GM03348 (cell line): ENCODE measurements at places on chromosomes 2 and 18.

DNA sequence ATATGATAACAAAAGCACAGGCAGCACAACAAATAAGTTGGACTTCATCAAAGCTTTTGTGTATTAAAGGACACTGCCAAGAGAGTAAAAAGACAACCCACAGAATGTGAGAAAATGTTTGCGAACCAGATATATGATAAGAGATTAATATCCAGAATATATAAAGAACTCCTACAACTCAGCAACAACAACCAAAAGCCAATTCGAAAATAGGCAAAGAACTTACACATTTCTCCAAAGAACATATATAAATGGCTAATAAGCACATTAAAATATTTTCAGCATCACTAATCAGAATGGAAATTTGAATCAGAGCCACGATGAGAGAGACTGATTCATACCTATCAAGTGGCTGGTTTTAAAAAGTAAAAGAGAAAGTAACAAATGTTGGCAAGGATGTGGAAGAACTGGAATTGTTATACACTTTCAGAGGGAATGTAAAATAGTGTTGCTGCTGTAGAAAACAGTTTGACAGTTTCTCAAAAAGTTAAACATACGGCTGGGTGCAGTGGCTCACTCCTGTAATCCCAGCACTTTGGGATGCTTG lies 25.2 kb downstream of the EPB41L5 start:
- DNase-seq = no peak

DNA sequence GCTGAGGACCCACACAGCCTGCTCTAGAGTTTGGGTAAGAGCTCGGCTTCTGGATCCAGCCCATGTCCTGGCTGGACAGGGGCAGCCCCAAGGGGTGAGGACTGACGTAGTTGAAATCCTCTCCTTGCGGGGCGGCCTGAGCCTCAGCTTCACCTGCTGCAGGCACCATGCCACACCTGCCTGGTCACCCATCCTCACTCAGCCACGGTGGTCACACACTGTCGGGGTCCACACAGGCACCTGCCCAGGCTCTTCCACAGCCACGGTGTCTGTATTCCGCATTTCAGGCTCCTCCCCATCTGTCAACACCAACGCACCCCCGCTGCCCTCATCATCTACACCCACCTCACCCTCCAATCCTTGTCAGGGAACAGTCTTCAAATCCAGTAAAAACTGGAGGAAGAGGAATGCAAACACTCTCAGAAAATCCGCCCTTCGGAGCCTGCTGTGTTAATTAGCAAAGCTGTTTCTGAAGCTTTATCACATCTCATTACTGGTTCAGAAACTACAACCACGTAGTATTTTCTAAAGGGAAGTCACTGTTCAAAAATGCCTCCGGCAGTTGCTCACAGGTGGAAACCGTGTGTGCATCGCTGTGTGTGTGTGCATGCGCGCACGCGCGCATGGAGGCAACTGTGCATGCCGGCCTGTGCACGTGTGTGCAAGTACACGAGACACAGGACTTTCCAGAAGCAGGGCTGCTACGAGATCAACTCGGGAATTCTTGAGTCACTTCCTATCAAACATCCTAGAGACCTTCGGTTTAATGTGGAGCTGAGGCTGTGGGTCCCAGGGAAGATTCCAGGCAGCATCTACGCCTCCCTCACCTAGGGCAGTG lies 38.2 kb downstream of the SLC66A2 start:
- DNase-seq = no peak

DNA sequence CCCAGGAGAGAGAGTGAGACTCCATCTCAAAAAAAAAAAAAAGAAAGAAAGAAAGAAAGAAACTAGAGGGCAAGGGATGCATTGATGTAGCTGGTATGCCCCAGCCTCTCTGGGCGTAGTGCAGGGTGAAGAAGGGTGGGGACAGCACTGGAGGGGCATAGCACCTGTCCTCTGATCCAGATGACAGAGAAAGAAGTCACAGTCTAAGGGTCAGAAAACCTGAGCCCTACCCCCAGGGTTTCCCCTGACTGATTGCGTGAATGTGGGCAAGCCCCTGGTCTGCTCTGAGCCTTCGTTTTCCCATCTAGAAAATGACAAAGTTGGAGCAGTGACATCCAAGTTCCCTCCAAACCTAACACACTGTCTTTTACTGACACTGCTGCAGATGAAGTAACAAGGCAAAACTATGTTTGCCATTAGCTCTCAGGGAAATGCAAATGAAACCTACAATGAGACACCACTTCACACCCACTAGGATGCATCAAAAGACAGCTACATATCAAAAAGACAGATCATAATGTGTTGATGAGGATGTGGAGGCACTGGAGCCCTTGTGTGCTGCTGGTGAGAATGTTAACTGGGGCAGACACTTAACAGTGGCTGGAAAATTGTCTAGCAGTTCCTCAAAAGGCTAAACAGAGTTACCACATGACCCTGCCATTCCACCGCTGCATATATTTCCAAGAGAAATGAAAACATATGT lies 19.5 kb upstream of the YWHAQ start:
- no peak for DNase-seq

GRCh38 chr2:163808406-163808805 lies 72.6 kb upstream of the FIGN start:
- DNase-seq = no peak

DNA sequence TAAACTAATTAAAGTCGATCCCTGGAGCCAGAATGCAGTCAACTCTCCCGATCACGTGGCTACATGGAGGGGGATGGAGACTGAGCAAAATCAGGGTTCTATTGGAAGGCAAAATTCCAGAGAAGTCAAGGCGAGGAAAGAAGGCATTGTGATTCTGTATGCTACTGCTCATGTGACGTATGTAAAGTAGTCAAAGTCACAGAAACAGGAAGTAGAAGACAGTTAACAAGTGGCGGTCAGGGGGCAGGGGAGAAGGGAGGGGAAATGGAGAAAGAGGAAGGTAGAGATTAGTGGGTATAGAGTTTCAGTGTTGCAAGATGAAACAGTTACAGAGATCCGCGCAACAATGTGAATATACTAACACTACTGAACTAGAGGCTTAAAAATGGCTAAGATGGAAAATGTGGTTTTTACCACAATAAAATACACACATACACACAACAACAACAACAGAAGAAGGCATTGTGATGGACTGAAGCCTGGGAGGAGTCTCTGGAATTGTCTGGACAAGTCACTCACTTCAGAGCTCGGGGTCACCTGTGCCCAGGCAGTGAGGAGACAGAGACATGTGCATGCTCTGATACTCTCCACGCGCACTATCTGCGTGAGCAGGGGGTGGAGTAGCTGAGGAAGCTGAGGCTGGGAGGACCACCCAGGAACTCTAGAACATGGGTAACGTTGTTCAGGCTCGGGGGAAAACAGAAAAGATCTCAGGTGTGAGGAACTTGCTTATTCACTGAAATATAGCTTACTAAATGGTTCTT lies 89.9 kb upstream of the CDCA7 start:
- no peak for DNase-seq

- peak; percentile 82 for DNase-seq
Measured at GRCh38 chr2:174682007-174682577, 82.2 kb downstream of the CHRNA1 start.

- DNase-seq = no peak
Measured at GRCh38 chr2:127218812-127219170, 1.3 kb downstream of the CYP27C1 start.

DNA sequence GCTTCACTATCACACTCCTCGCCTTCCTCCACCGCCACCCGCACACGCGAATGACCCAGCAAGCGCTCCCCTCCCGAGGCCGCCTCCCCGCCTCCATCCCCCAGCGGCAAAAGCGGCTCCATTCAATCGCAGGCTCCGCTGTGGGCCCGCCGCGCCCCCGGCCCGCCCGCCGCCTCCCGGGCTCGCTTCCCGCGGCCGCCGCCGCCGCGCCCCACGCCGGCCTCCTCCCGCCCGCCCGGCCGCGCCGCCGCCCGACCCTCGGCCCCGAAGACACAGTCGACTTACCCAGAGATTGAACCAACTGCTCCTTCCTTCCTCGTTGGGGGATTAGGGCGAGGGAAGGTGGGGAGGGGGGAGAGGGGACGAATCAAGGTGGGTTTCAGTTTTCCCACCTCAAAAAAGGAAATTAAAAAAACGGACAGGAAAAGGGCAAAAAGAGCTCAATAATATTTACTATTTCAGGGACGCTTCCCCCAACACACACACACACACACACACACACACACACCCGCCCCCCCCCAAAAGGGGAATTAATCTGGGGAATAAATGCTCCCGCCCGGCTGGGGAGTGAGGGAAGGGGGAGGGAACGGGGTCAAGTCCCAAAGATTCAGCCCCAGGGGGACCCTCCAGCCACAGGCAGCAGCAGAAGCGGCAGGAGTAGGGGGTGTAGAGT lies 743 bp downstream of the XPO1 start:
- DNase-seq = peak; percentile 51

GRCh38 chr18:48565105-48565504 lies 26.3 kb downstream of the CTIF start:
- DNase-seq = no peak

- DNase-seq = no peak
Measured at GRCh38 chr18:76524477-76524876, 29.4 kb upstream of the ZNF516 start.

DNA sequence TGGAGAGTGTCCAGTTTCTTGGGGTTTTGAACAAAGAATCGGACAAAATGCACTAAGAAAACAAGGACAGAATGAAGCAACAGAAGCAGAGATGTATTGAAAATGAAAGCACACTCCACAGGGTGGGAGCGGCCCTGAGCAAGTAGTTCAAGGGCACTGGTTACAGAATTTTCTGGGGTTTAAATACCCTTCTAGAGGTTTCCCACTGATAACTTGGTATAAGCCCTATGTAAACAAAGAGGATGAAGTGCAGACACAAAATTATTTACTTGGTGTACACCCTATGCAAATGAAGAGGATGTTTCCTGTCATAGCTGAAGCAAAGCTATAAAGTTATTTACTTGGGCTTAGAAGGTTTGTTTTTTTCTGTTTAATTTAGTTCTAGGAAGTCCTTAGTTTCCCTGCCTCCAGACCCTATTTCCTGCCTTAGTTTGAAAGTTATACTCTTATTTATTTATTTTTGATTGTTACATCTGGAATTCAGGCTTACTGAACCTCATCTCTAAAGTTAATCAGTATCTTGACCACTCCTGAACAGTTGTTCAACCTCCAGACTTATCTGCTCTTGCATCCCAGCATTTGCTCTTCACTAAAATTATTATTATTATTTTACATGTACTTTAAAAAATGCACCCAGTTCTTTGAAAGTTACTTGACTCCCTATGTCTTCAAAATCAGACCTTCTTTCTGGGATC lies 193.5 kb downstream of the SPP2 start:
- no peak for DNase-seq

- DNase-seq = peak; percentile 92
Measured at GRCh38 chr2:20578895-20579825, 71.7 kb downstream of the HS1BP3 start.

DNA sequence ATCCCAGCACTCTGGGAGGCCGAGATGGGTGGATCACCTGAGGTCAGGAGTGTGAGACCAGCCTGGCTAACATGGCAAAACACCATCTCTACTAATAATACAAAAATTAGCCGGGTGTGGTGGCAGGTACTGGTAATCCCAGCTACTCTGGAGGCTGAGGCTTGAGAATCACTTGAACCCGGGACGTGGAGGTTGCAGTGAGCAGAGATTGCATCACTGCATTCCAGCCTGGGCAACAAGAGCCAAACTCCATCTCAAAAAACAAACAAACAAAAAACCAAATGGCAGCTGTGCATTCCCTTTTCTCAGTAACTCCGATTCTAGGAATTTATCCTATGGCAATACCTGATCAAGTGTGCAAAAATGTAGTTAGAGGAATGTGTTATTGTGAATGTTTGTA lies 4.7 kb upstream of the GRHL1 start:
- no peak for DNase-seq

GRCh38 chr2:166000401-166000800 lies 46.8 kb upstream of the TTC21B start:
- DNase-seq = no peak
